ENCODE measurements at places on chromosomes 4 and X.

DNA sequence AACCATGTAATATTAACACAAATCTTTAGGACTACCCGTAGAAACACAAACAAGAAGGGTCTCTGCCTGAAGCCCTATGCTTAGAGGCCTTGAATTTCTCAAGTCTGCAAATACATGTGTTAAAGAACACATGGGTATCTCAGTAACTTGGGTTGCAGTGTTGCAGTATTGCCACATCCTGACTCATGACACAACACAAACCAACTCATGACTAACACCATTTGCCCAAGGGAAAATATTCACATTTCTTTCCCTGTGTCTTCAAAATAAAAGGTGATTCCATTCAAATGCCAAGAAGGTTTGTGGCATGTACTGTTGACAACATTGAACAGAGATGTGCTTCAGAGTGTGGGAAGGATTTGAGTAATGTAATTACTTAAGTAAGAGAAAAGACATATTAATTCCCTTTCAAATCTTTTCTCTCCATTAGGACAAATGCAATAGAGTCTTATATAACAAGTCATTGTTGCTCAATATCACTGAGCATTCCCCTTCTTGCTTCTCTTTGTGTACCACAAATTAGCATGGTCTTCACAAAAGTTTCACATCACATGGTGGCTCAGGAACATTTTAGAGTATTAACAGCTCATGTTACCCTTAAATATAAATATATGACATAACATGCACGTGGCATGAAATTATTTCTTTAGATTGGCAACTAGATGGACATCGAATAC lies 487.1 kb downstream of the STPG2 start:
- DNase-seq = no peak

DNA sequence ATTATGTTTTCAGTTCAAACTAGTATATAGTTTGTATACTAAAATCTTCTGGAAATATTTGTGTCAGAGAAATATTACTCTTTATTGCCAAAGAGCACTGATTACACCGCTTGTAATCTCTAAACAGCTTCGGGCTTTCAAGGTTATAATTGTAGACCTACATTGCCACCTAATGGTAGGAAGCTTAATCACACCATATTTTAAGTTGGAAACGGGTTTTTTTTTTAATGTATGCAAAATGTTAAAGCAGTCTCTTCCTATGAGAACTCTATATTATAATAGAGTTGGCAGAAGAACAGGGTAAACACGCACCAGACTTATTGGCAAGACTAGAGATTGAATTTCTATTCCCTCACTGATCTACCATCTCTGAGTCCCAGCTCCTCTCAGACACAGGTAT lies 19.5 kb upstream of the NFXL1 start:
- no peak for DNase-seq

GRCh38 chr4:149896432-149896831 lies 80.8 kb upstream of the IQCM start:
- DNase-seq = no peak

DNA sequence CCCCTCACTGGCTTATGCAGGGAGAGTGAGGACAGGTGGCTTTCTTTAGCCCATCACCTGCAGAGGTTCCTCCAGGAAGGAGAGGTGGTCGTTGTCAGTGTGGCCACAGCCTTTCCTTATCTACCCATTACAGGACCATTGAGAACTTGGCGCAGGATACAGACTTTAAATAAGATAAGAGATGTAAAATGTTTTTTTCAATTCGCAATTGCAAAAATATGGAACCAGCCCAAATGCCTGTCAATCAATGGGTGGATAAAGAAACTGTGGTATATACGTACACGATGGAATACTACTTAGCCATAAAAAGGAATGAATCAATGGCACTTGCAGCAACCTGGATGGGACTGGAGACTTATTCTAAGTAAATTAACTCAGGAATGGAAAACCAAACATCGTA lies 6.9 kb upstream of the RNF175 start:
- no peak for DNase-seq

- no peak for DNase-seq
These were observed 75.3 kb upstream of the ZXDB start for GRCh38 chrX:57516491-57516890.

GRCh38 chr4:174626342-174627008 lies 104.2 kb upstream of the HPGD start:
- DNase-seq = no peak

- no peak for DNase-seq
These were observed 30.3 kb downstream of the COPS4 start for GRCh38 chr4:83065266-83065665.

DNA sequence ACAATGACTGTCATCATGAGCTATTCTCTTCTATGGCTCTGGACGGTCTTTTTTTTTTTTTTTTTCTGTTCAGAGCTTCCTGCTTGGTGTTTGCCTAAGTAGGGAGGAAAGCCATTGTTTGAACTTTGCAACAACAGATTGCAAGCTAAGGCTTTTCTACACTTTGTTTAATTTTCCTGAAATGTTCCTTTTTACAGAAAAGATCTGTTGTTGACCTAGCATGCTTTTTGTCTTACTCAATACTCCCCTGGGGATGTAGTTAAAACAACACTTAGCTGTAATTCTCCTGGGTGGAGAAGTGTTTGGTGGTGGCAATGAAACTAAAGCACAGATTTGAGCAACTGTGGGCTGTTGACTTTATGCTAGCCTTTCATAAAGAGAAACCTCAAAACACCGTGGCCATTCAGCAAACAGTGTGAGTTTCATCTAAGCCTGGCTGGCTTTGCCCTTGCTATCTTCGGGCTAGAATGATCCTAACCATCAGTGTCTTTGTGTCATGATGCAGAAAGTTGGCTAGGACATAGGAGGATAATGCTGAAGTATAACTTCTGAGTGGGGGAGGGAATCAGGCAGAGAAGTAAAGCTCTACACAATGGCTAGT lies 110.5 kb downstream of the ANXA3 start:
- peak; percentile 11 for DNase-seq

- DNase-seq = no peak
These were observed 345.1 kb upstream of the PITX2 start for GRCh38 chr4:110967936-110968335.

- no peak for DNase-seq
These were observed 477.1 kb downstream of the DTHD1 start for GRCh38 chr4:36758312-36759178.

DNA sequence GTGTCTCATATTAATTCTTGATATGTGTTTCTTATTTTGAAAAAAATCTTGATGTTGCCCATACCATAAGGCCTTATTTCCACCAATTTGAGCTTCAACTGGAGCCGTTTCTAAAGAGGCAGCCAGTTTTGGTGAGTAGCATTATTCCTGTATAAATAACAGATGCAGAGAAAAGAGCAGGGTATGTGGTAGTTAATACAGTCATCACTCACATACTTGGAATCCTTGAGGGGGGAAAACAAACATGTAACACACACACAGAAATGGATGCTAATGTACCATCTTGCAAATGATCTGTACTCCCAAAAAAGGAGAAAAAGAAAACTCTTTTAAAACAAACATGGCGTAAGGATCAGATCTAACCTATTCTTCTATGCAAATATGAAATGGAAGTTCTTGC lies 389.7 kb downstream of the GPM6A start:
- DNase-seq = no peak

GRCh38 chrX:39430551-39430950 lies 629.3 kb downstream of the MID1IP1 start:
- no peak for DNase-seq

GRCh38 chrX:9135901-9136510 lies 102.1 kb upstream of the FAM9B start:
- no peak for DNase-seq

DNA sequence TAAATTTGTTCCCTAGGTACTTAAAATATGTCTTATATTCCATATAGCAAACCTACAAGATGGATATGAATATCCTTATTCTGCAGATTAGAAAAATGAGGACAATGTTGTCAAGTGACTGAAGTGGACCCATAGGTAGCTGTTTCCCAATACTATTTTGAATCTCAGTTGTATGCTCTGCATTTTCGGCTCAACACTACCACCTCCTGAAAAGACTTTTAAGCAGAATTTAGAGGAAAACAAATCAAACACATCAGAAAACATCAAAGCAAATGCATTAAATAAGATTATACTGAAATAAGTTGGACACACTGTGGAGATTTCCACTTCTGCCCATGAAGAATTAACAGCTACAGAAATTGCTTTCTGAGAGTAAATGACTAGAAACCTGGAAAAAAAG lies 488.7 kb downstream of the TRIML1 start:
- no peak for DNase-seq

- no peak for DNase-seq
These were observed 8.0 kb upstream of the TENM3 start for GRCh38 chr4:182235021-182235795.

- DNase-seq = no peak
These were observed 199.5 kb upstream of the IGFBP7 start for GRCh38 chr4:57309658-57310057.

DNA sequence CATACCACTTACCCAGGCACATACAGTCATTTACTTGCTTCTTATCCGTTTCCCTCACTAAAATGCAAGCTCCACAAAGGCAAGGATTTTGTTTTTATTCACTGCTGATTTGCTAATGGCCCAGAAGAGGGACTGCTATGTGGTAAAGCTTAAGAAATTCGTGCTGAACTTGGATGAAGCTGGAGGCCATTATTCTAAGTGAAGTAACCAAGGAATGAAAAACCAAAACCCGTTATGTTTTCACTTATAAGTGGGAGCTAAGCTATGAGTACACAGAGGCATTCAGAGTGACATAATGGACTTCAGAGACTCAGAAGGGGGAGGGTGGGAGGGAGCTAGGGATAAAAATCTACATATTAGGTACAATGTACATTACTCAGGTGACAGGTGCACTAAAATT lies 47.2 kb downstream of the RAB33B start:
- no peak for DNase-seq

DNA sequence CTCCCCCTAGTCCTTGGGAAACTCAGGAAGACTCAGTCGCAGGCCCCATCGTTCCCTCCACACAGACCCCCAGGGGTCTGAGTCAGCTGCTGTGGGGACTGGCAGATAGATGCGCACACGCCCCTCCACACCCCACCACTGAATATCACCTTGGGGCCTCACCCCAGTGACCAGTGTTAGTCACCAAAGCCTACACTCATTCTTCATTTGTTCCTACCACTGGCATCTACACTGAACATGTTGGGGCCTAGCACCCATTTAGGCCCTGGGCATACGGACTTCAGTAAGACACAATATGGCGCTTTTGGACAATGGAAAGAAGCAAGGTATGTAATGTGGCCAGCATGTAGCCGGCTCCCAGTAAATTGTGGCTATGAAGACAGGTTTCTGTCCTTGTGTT lies 154.1 kb upstream of the PJA1 start:
- no peak for DNase-seq

DNA sequence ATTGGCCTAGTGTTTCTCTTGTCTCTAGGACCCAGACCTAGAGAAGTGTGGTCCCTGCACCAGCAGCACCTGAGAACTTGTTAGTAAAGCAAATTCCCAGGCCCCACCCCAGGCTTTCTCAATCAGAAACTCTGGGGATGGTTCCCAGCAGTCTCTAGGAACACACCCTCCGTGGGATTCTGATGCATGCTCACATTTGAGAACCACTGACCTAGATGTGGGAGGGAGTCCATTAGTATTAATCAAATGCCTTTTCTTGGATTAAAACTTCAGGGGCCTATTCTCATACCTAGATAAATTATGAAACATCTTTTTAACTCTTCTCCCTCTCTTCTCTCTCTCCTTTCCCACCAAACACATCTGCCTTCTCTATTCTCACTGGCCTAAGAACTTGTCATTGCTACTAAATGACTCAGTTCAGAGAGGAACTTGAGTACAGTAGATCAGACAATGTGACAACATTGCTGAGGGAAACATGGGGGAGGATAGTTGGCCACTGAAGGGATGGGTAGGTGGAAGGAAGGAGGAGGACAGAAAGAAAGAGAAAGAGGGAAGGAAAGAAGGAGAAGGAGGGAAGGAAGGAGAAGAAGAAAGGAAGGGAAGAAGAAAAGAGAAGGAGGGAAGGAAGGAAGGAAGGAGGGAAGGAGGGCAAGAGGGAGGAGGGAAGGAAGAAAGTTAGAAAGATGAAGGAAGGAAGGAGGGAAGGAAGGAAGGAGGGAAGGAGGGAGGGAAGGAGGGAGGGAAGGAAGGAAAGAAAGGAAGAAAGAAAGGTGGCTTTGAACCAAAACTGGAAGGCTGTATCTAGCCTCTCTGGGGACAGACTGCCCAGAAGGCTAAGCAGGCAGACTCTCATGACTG lies 132.7 kb upstream of the MAP3K15 start:
- DNase-seq = no peak

GRCh38 chr4:613126-613525 lies 12.2 kb upstream of the PDE6B start:
- no peak for DNase-seq

GRCh38 chr4:18816228-18816895 lies 794.8 kb upstream of the LCORL start:
- no peak for DNase-seq

DNA sequence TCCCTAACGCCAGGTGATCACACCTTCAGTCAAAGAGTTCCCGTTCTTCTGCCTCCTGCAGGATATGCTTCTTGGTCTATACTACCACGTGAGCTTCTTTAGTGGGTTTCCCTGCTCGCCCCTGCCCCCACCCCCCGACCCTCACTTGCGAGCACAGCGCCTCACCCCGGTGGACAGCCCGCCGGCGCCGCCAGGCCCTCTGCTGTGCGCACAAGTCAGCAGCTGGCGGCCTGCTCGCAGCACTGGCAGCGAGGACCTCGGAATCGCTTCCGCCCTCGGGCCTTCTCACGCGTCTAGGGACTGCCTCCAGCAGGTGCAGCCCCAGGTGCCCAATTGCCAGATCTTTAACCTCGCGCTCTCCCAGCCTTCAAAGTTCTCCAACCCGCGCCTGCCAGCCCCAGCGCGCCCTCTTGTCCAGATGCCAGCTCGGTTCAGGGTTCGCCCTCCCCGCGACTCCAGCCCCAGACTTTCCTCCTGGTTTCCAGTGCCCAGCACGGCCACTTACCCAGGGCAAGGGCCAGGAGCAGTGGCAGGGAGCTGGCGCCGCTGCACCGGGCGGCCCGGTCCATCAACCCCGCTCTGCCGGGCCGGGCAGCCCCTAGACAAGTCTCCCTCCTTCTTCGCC lies 454 bp downstream of the BTC start:
- no peak for DNase-seq

- peak; percentile 64 for DNase-seq
These were observed at the start of gene BEX5 for GRCh38 chrX:102155806-102156179. TSS of gene BEX5 (minus strand) at chrX:102155977. CDS start at chrX:102154265, 1,712 bp downstream.

- no peak for DNase-seq
These were observed 86.8 kb downstream of the HHIP start for GRCh38 chr4:144732584-144733428.

DNA sequence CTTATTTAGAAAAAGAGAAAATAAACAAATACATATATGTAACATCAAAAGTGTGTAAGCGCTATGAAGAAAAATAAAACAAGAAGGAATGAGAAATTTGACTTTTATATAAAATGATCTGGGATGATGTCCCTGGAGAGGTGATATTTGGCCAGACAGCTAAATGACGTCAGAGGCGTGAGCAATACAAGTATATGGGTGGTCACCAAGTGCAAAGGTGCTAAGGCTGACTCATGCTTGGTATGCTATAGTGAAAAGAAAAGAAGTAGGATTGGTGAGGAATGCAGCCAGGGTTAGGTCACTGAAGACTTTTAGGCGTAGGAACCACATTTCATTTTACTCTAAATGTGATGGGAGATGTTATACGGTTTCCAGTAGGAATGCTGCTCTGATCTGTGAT lies 1049.1 kb upstream of the TENM3 start:
- DNase-seq = no peak

GRCh38 chr4:41044791-41045190 lies 169.6 kb downstream of the APBB2 start:
- no peak for DNase-seq

- no peak for DNase-seq
These were observed 71.6 kb downstream of the PRRG1 start for GRCh38 chrX:37420756-37421155.

GRCh38 chrX:13080128-13080795 lies 35.8 kb upstream of the FAM9C start:
- no peak for DNase-seq

- DNase-seq = no peak
These were observed 68.0 kb upstream of the ATXN3L start for GRCh38 chrX:13387666-13388494.

All from activated CD4-positive, alpha-beta T cell treated with anti-CD3 and anti-CD28 coated beads, Interleukin-2, amount 10 ng/mL, durations not matched to agents 7 days and 5 days (primary cell).